ENCODE measurements at places on chromosomes 6 and 20.

- DNase-seq: no peak
Observed at GRCh38 chr6:149140910-149141290, 176.6 kb upstream of the TAB2 start.

DNA sequence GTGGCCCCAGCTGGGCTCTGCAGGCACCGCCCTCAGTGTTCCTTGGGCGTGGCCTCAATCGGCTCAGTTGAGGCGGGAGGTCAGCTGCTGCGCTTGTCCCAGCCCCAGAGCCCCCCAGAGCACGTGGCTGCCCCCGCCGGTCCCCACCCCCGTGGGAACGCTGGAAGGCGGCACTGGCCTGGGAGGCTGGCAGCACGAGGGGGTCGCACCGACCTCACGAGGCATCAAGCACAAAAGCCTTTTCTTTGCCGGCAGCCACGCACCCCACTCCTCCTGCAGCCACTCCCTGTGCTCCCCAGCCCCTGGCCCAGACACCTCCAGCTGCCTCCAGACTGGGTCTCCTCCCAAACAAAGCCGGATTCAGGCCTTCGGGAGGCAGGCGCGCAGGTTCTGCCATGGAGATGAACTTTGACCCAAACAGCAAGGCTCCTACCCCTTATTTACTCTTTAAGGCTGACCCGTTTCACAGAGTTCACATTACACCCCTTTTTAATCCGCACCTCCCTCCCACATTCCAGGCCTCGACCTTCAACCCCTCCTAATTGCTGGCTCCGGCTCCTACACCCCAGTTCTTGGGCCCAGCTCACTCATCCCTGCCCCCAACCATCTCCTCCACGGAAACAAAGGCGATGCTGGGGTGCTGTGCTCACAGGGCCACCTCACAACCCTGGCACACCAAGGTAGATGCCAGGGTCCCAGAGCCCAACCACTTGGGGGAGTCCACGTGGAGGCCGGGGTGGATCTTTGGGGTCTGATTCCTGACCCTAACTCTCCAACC lies 111.7 kb downstream of the NOL4L start:
- no peak for DNase-seq

- DNase-seq: no peak
Observed at GRCh38 chr6:33599413-33599938, 19.4 kb upstream of the BAK1 start.

DNA sequence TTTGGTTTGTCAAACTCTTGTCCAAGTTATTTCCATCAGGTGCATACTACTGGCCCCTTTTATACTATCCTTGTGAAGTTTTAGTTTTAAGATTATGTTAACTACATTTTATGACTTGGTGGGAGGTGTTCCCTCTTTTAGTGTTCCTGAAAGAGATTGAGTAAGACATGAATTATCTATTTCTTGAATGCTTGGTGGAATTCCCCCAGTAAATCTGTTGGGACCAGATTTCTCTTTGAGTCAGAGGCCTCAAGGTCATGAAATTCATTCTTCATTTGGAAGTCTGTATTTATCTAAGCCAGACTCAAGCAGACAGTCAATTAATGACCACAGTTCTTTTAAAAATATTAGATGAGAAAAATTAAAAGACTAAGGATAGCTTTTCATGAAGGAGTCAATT lies 81.3 kb downstream of the MOXD1 start:
- DNase-seq: no peak

- DNase-seq: peak; percentile 73
Observed at GRCh38 chr20:23143098-23143497, 57.0 kb upstream of the CD93 start.

DNA sequence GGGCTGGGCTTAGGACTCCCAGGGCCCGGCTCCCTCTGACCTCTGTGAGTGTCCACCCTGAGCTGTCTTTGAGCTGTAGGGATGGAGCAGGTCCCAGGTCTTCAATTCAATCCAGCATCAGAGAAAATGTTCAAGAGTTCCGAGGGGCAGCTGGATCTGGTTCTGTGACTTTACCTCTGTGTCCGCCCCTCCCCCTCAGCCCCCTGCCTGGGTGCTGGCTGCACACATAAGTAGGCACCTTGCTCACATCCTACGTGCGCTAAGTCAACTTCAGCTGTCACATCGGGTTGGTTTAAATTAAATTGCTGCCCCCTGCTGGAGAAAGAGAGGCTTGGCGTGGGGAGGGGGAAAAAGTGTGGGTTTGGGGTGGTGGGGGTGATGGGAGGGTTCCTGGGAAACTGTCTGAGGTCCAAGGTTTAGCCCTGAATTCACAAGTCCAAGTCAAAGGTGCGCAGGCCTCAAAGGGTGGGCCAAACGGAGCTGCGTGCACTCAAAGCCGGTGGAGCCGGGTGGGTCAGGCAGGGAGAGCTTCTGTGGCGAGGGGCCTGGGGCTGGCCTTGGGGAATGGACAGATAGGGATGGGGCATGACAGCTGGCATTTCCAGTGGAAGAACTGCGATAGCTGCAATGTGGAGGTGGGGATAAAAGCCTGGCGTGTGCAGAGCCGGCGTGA lies 3.0 kb downstream of the WFDC5 start:
- DNase-seq: no peak

GRCh38 chr6:20620043-20620442 lies 85.8 kb downstream of the CDKAL1 start:
- DNase-seq: no peak

GRCh38 chr6:4516206-4516605 lies 260.0 kb upstream of the CDYL start:
- no peak for DNase-seq

GRCh38 chr6:43521836-43522235 lies 4.9 kb downstream of the POLR1C start:
- no peak for DNase-seq

- DNase-seq: no peak
Observed at GRCh38 chr6:137136065-137136464, 37.4 kb downstream of the IL22RA2 start.

DNA sequence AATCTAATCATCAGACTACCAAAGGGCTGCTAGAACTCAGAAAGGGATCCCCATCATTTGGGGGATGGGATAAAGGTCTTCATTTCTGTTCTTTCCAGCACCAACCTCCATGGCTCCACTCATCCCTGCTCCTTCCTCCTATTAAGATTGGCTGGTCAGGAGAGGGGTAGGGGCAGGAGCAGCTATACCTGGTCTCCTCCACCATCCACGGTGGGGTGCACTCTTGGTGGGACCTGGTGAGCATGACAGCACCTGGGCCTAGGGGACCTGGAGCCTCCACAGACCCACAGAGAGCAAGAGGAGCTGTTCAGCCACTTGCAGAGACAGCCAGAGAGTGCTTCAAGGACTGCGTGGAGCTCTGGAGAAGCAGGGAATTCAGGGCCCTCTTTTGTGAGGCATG lies 6.1 kb upstream of the ULBP2 start:
- DNase-seq: no peak

- no peak for DNase-seq
Observed at GRCh38 chr20:63260521-63260920, 6.3 kb upstream of the NKAIN4 start.

DNA sequence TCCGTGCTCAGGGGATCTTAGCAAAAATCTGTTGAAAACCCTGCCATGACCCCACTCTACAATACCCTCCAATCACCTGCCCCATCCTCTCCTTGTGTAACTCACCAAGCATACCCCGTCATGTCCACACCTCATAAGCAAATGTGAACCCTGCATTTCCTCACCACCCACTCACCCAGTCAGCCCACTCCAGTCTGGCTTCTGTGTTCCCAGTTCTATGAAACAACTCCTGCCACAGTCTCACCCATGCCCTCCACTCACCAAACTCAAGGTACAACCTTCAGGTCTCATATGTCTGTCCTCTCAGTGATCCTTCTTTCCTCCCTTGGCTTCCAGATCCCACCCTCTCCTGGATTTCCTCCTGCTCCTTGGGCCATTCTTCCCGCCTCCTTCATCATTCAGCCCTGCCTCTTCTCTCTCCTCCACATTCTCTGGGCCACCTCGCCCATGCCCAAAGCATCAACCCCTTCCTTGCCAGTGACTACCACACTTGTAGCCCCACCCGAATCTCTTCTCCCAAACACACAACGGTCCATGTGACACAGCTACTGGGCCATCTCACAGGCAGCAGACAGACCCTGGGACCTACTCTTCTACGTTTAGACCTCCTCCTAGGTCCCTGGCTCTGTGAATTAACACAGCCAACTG lies 8.8 kb downstream of the DDRGK1 start:
- DNase-seq: no peak

- no peak for DNase-seq
Observed at GRCh38 chr6:14728396-14729024, 517.4 kb upstream of the JARID2 start.

GRCh38 chr6:41917528-41917927 lies 3.4 kb downstream of the MED20 start:
- DNase-seq: peak; percentile 79

- DNase-seq: no peak
Observed at GRCh38 chr6:118135371-118135770, 228.3 kb downstream of the SLC35F1 start.

DNA sequence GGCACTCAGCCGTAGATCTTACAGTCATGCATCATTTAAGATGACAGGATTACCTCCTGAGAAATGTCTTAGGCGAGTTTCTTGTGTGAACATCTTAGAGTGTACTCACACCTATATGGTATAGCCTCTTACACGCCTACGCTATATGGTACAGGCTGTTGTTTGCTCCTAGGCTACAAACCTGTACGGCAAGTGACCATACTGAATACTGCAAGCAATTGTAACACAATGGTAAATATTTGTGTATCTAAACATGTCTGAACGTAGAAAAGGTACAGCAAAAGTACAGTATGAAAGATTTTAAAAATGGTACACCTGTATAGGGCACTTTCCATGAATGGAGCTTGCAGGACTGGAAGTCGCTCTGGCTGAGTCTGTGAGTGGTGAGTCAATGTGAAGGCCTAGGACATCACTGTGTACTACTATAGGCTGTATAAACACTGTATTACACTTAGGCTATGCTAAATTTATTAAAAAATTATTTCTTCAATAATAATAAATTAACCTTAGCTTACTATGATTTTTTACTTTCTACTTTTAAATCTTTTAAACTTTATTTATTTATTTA lies 541 bp upstream of the IL20RA start:
- DNase-seq: no peak

DNA sequence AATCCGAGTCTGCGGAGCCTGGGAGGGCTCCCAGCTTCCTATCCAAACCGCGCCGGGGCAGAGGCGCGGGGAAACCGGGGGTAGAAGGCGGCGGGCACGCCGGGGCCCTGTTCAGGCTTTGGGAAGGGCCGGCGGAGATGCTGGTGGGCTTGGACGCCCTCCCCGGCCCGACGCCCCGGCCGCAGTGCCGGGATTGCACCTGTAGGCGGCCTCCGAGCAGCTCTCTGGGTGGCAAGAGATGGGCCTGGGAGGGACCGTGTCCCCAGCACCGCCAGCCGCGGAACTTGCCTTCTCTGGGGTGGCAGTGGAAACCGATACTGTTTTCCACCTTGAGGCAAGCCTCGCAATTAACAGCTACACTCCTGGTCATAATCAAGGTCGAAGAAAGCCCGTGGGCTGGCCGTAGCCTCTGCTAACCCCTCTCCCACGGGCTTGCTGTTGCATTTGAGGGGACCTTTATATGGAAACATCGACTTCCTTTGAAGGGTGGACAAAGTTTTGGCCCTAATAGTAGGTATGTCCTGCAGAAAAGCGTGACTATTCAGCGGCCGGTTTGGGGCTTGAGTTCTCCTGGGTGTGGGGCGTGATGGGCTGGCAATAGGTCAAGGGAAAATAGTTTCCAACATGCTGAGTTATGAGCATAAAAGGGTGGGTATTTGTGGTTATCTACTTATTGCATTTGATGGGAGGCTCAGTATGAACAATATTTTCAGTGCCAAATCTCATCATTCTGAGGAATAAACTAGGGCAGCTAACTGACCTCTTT lies 1.1 kb upstream of the JAG1 start:
- DNase-seq: peak; percentile 39

- DNase-seq: no peak
Observed at GRCh38 chr6:41430875-41431274, 95.5 kb downstream of the NCR2 start.

DNA sequence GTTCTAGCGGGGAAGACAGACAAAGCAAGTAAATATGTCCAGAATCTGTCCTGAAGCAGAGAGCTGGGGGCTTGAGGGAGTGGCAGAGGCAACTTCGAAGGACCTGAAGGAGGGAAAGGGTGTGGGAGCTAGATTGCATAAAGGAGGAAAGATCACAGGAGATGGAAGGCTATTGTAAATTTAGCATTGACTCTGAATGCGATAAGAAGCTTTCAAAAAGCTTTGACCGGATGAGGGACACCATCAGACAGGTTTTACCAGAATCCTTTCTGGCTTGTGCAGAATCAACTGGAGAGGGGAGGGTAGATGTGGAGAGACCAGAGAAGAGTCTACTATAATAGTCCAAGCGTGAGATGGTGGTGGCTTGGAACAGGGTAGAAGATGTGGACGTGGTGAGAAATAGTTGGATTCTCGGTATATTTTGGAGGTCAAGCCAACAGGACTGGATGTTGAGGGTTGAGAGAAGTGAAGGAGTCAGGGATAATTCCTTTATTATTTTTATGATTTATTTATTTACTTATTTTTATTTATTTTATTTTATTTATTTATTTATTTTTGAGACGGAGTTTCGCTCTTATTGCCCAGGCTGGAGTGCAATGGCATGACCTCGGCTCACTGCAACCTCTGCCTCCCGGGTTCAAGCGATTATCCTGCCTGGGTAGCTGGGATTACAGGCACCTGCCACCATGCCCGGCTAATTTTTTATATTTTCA lies 19.9 kb upstream of the RIPOR3 start:
- DNase-seq: no peak

GRCh38 chr6:127188744-127189143 lies 70.3 kb downstream of the RSPO3 start:
- no peak for DNase-seq

DNA sequence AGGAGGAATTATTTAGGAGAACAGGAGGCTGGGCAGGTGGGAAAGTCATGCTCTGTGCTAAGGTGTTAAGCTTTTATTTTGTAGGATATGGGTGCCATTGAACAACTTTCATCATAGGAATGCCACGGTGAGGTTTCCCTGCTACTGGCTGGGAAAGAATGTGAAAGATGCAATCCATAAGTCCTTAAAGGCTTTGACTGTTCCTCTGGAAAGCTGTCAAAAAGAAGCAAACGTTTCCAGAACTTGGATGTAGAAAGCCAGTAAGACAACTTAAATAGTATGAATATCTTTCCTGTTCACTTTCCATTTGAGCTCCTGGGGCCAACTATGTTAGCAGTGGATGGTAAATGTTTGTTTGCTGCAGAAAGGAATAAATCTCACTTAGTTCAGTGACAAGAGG lies 574.4 kb downstream of the RNF144B start:
- no peak for DNase-seq
